Pancreas (tissue), 10 donors: ENCODE measurements at places on chromosomes 11 and 22.

- H3K4me3 ChIP-seq, result no peak overlapping the region
- no peak overlapping the region for H3K27ac ChIP-seq
- no peak for DNase-seq
These were observed 687.9 kb downstream of the NTM start for GRCh38 chr11:132058211-132058772.

DNA sequence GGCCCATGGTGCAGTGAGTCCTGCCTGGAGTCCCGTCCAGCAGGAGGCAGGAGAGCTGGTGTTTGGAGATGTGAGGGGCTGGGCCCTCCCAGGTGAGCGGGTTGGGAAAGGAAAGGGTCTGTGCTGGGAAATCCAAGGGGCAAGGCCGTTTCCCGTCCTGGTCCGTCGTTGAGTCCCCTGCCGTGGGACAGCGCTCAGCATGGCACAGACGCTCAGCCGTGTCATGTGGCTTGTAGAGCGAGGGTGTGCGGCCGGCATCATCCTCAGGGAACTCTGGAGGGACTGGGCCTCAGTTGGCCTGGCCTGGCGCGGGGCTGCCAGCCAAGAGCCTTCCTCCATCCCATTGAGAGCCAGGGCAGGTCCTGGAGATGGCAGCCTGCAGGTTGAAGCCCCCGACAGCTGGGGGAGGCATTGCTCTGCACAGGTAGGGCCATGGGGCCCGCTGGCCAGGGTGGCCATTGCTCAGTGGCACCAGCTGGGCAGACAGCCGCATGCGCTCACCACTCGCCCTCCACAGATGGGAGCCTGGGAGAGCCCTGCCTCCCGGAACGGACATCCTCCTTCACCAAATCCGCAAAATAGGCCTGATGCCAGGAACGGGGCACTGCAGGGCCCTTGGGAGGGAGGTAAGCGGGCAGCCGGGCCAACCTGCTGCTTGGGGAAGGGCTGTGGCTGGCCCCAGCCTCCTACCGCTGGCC, 28.7 kb downstream of the KCNQ1 start:
- no peaks in the 10 kb centered on the region for H3K36me3 ChIP-seq
- no peak overlapping the region for H3K4me3 ChIP-seq
- H3K27me3 ChIP-seq, result no peaks in the 10 kb centered on the region
- no peak overlapping the region for H3K27ac ChIP-seq
- DNase-seq, result no peak
- no peaks in the 10 kb centered on the region for H3K4me1 ChIP-seq

- H3K36me3 ChIP-seq, result no peaks in the 10 kb centered on the region
- DNase-seq, result no peak
- peaks cover 12% of the 10 kb centered on the region for H3K4me1 ChIP-seq
- no peak overlapping the region for H3K27ac ChIP-seq
- H3K4me3 ChIP-seq, result no peak overlapping the region
- H3K27me3 ChIP-seq, result no peaks in the 10 kb centered on the region
These were observed 14.1 kb downstream of the ZFP91 start for GRCh38 chr11:58592760-58593472.

GRCh38 chr22:25109878-25110595, 89.6 kb upstream of the CRYBB3 start:
- no peaks in the 10 kb centered on the region for H3K36me3 ChIP-seq
- peak overlapping the region; percentile 85 for H3K27ac ChIP-seq

GRCh38 chr11:120261321-120261720, 21.4 kb downstream of the POU2F3 start:
- no peak for DNase-seq
- H3K27me3 ChIP-seq, result peaks cover 3% of the 10 kb centered on the region
- H3K27ac ChIP-seq, result no peak overlapping the region
- no peaks in the 10 kb centered on the region for H3K4me1 ChIP-seq
- H3K4me3 ChIP-seq, result no peak overlapping the region

DNA sequence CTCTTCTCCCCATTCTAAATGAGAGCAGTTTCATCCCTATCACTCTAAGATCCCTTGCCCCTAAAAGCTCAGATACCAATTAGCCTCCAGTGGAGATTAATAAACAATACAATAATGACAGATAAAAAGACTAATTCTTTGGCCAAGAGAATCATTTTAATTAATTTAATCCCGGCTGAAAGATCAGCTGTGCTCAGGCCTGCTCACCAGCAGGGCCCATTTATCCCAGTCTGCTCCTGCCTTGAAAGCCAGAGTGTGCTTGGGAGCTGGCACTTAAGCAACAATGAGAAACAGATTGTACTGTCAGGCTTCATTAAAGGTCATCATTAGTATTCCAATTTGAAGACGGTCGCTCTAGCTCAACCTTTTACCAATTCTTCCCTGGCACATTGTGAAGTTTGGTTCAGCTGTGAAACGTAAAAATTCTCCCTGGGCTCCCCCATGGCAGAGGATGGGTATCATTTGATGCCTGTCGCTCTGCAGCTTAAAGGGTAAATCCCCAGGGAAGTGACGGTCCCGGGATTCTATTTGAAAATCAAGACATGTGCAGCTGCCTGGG, 36.1 kb upstream of the HTATIP2 start:
- no peak overlapping the region for H3K27ac ChIP-seq
- H3K4me1 ChIP-seq, result no peaks in the 10 kb centered on the region
- no peak overlapping the region for H3K4me3 ChIP-seq
- no peak for DNase-seq
- no peaks in the 10 kb centered on the region for H3K27me3 ChIP-seq

- H3K36me3 ChIP-seq, result no peaks in the 10 kb centered on the region
- DNase-seq, result no peak
- H3K4me1 ChIP-seq, result no peaks in the 10 kb centered on the region
These were observed 44.0 kb downstream of the RPUSD4 start for GRCh38 chr11:126167488-126167887.

DNA sequence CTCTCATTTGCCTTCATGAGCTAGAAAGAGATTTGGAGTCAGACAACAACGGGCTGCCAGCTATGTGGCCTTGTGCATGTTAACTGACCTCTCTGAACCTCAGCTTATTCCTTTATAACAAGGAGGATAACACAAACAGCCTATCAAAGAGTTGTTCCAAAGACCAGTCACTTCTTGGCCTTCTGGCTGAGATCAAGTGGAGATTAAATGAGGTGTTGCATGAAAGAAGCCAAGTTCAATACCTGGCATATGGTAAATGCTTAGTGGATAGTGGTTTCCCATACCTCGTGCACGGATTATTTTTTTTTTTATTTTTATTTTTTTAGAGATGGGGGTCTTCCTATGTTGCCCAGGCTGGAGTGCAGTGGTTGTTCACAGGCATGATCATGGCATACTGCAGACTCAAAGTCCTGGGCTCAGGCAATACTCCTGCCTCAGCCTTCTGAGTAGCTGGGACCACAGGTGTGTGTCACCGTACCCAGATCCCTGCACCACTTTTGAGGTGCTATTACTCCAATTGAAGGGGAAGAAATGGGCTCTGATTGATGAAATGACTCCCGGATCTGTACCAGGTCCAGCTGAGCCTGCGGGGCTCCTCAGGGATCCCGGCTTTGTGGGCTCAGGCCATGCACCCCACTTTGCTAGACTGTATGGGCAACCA, 4.9 kb downstream of the LGALS1 start:
- no peak for DNase-seq
- H3K27ac ChIP-seq, result no peak overlapping the region
- H3K36me3 ChIP-seq, result no peaks in the 10 kb centered on the region
- H3K4me1 ChIP-seq, result peaks cover 6% of the 10 kb centered on the region
- no peaks in the 10 kb centered on the region for H3K27me3 ChIP-seq

GRCh38 chr11:2790568-2790921, 90.8 kb upstream of the KCNQ1OT1 start:
- no peaks in the 10 kb centered on the region for H3K36me3 ChIP-seq
- H3K4me1 ChIP-seq, result no peaks in the 10 kb centered on the region
- H3K27ac ChIP-seq, result no peak overlapping the region
- H3K4me3 ChIP-seq, result no peak overlapping the region
- no peak for DNase-seq

- H3K36me3 ChIP-seq, result no peaks in the 10 kb centered on the region
- peak; percentile 82 for DNase-seq
- H3K4me1 ChIP-seq, result peaks cover 3% of the 10 kb centered on the region
- no peak overlapping the region for H3K4me3 ChIP-seq
- no peak overlapping the region for H3K27ac ChIP-seq
These were observed 3.9 kb upstream of the RNF215 start for GRCh38 chr22:30390974-30391691.

DNA sequence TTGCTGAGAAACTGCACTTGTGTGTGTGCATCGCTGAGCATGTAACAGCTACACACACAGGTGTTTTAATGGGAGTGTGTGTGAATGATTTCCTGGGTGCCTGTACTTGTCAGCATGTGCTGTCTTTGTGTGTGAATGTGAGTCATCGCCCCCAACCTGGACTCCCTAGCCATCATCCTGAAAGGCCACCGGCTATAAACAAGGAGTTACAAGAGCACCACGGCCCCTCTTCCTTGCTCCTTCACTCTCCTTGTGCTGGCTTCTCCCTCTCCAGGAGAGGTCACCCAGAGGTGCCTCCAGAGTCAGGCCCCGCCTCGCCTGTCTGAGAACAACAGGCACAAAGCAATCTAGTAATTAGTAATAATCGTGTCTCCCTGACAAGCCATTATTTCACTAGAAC, 419.2 kb downstream of the BUD13 start:
- H3K27ac ChIP-seq, result no peak overlapping the region
- no peak overlapping the region for H3K4me3 ChIP-seq
- H3K36me3 ChIP-seq, result no peaks in the 10 kb centered on the region
- no peaks in the 10 kb centered on the region for H3K4me1 ChIP-seq
- peak; percentile 27 for DNase-seq
- H3K27me3 ChIP-seq, result no peaks in the 10 kb centered on the region

DNA sequence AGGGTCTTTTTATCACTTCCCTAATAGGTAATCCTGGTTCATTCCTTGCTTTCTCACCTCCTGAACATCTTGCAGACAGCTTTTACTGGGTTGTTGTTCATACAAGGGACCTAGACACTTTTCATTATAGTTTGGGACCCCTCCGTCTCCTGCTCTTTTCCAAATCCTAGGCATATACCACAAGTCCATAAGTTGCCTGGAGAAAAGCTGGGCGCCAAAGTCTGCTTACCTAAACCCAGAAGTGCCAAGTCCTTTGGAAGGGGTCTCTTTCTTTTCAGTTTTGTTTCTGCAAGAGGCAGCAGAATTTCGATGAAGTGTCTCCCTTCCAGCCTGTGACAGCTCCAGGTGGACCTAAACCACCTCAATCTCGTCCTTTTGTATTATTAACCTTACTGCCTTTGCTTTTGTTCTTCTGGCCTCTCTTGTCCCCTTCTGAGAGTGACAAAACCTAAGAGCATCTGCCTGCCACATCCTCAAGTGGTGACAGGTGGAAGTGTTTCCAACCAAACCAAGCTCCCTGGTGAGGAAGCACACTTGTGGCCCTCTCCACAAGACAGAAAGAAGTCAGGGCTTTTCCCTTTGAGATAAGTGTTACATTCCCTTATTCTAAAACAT, 19.5 kb upstream of the P2RY6 start:
- no peaks in the 10 kb centered on the region for H3K4me1 ChIP-seq
- H3K27me3 ChIP-seq, result no peaks in the 10 kb centered on the region
- H3K36me3 ChIP-seq, result no peaks in the 10 kb centered on the region
- DNase-seq, result no peak
- no peak overlapping the region for H3K4me3 ChIP-seq

- no peaks in the 10 kb centered on the region for H3K27me3 ChIP-seq
- no peaks in the 10 kb centered on the region for H3K36me3 ChIP-seq
- no peaks in the 10 kb centered on the region for H3K4me1 ChIP-seq
- H3K4me3 ChIP-seq, result no peak overlapping the region
- H3K27ac ChIP-seq, result no peak overlapping the region
- no peak for DNase-seq
These were observed 226.6 kb upstream of the TENM4 start for GRCh38 chr11:79667380-79667779.

GRCh38 chr11:12253843-12254281, 123.5 kb upstream of the PARVA start:
- peak; percentile 73 for DNase-seq
- H3K27ac ChIP-seq, result peak overlapping the region; percentile 68
- H3K27me3 ChIP-seq, result no peaks in the 10 kb centered on the region
- peaks cover 54% of the 10 kb centered on the region for H3K4me1 ChIP-seq
- H3K4me3 ChIP-seq, result no peak overlapping the region
- no peaks in the 10 kb centered on the region for H3K36me3 ChIP-seq

DNA sequence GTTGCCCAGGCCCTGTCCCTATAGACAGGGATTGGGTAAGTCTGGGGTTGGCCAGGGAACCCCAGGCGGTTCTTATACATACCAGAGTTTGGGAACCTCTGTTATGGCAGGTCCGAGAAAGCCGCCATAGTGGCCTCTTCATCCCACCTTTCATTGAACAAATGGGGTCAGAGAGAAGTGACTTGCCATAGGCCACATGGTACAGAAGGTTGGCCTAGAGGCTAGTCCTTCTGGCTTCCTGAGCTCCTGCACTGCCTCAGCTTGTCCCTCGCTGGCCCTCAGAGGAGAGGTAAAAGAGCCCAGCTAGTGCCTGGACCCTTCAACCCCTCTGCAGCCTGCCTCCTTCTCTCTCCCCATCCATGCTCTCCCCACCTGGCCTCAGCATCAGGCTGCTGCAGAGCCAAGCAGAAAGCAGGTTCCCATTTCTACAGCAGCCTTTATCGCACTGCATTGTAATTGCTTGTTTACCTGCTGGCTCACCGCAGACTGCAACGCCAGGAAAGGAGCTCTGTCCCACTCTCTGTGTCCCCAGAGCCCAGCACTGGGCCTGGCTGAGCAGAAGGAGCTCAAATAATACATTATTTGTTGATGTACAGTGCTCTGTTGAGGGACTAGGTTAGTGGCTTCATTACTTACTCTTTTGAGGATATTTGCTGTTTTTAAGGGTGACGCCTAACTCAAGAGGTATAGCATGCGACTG, 103.6 kb downstream of the TRIM29 start:
- no peaks in the 10 kb centered on the region for H3K4me1 ChIP-seq
- H3K27ac ChIP-seq, result no peak overlapping the region
- H3K36me3 ChIP-seq, result no peaks in the 10 kb centered on the region
- no peak overlapping the region for H3K4me3 ChIP-seq

DNA sequence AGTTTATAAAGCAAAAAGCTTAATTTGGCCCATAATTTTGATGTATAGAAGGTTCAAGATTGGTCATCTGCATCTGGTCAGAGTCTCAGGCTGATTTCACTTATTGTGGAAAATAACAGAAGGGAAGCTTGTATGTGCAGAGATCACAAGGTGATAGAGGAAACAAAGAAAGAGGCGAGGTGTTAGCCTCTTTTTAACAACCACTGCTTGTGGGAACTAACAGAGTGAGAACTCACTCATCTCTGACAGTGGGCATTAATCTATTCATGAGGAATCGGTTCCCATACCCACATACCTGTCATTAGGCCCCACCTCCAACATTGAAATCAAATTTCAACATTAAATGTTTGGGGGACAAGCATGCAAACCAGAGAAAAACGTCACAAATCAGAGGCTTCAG, 250.3 kb downstream of the GRM5 start:
- no peaks in the 10 kb centered on the region for H3K36me3 ChIP-seq
- H3K27ac ChIP-seq, result no peak overlapping the region
- H3K4me1 ChIP-seq, result no peaks in the 10 kb centered on the region
- no peak overlapping the region for H3K4me3 ChIP-seq
- no peak for DNase-seq

DNA sequence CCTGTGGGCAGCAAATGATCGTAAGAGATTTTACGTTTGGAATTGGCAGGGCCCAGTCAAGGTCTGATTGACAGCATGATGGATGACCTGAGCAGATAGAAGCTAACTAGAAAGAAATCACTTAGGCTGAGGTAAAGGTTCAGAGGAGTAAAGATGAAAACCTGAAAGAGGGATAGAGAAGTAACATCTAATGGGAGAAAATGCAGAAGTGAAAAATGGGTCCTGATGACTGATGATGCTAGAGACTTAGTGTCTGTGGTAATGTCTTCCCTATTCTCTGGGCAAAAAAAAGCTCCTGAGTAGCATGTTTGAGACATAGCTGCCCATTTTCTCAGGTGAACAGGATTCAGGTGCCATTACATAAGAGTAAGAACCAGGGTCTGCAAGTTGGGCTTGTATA, 628.8 kb upstream of the ANO5 start:
- no peak overlapping the region for H3K27ac ChIP-seq
- no peaks in the 10 kb centered on the region for H3K36me3 ChIP-seq
- H3K27me3 ChIP-seq, result no peaks in the 10 kb centered on the region
- no peak for DNase-seq
- H3K4me3 ChIP-seq, result no peak overlapping the region
